Posterior cingulate gyrus (tissue), 11 donors: ENCODE measurements at places on chromosomes 12 and 14.
A peak's percentile ranks its signal among the peaks of the same experiment; 100 is the strongest.

DNA sequence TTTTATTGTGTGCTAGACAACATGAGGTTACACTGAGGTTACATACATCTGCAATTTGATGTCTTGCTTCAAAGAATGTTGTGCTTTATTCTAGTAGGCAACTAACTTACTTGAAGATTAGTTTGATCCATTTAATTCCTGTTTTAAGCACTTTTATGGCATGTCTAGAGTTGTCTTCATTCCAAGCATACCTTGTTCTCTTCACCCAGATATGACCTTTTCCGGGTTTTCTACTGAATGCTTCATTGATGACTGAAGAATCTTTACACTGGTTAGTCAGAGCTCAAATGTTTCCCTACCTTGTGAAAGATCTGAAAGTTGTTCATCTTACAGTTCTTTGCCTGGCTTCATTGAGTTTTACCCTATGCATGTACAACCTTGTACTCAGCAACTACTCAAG, 274.0 kb upstream of the KITLG start:
- no peak for DNase-seq

GRCh38 chr12:62693376-62694050, 226.9 kb downstream of the MON2 start:
- DNase-seq, result no peak

DNA sequence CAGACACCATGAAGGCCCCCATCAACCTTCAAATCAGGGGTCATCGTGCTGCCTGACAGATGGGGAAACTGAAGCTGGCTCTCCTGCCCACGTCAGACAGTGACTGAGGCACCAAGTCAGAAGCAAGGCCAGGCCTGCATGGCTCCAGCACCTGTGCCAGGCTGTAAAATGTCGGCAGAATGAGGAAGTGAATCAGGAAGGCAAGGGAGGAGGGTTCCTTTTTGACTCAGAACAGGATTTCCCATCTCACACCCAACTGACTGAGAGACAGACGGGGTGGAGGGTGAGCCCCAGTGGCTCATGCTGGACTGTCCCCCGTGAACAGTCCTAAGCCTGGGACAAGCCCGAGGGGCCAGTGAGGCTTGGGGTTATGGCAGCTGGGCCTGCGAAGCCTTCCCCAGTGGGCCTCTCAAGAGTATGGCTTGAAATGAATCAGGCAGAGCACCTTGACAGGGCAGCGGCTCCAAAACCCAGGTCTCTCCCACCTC, 20.9 kb downstream of the SYNE3 start:
- DNase-seq, result no peak

- DNase-seq, result no peak
Observed at GRCh38 chr12:72295101-72295500, 22.9 kb downstream of the TRHDE start.

DNA sequence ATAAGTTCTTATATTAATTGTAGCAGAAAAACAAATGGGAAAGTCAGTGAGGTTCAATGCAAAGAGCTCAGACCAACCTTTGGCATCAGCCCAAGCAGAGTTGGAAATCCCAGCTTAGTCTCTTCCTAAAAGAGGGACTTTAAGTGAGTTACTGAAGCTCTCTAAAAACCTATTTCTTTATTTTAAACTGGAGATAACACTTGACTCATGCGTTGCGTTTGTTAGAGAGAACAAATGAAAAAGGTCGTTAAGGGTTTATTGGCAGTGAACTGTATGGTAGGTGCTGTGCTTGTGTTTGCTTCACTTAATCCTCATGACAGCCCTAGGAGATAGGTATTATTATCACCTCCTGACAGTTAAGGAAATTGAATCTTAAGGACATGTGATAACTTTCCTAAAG, 396.5 kb downstream of the RAD51B start:
- no peak for DNase-seq

- no peak for DNase-seq
Observed at GRCh38 chr12:78820946-78821345, 43.6 kb upstream of the SYT1 start.

- DNase-seq, result no peak
Observed at GRCh38 chr12:62694116-62694515, 227.5 kb downstream of the MON2 start.

- no peak for DNase-seq
Observed at GRCh38 chr14:99272899-99273765, 1.1 kb upstream of the BCL11B start.

- DNase-seq, result no peak
Observed at GRCh38 chr14:21066882-21067502, 3.1 kb upstream of the ARHGEF40 start.

DNA sequence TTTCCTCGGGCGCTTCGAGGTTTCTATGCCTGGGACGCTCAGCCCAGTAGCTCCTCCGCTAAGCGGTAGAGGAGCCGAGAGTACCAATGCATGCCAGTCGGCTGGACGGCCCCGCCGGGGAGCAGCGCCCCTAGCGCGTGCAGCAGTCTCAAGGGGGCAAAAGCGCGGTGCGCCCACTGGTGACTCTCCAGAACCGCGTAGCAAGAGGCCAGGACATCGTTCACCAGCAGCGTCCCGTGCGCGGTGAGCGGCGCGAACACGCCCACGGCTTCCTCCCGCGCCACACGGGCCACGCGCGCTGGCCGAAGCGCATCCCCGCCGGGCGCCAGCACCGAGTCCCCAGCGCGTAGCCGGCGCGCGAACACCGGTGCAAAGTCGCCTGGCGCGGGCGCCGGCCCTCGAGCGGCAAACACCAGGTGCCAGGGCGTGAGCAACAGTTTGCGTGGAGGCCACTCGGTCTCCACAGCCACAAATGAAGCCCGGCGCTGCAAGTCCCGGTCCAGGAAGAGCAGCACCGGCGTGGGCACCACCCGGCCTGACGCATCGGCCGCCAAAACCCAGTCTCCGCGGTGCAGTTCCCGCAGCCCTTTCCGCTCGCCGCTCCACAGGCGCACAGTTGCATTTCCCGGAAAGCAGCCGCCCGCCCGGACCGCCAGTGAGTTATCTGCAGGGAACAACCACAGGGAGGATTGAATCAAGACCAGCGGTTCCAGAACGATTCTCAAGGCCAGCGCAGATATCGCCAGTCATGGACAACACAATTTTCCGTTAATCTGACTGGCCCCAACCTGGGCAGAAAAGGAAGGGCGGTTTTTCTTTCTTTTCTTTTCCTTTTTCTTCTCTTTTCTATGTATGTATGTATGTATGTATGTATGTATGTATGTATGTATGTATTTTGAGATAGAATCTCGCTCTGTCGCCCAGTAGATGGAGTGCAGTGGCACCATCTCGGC, 4.5 kb downstream of the DHH start:
- peak; percentile 84 for DNase-seq

- no peak for DNase-seq
Observed at GRCh38 chr14:34604995-34605394, 25.0 kb downstream of the SNX6 start.
